ENCODE measurements at places on chromosomes 5 and 9. TPM values are rescaled to one million over a fixed set of nuclear protein-coding genes. Genes with fewer than 3 reads are reported as not detected.

DNA sequence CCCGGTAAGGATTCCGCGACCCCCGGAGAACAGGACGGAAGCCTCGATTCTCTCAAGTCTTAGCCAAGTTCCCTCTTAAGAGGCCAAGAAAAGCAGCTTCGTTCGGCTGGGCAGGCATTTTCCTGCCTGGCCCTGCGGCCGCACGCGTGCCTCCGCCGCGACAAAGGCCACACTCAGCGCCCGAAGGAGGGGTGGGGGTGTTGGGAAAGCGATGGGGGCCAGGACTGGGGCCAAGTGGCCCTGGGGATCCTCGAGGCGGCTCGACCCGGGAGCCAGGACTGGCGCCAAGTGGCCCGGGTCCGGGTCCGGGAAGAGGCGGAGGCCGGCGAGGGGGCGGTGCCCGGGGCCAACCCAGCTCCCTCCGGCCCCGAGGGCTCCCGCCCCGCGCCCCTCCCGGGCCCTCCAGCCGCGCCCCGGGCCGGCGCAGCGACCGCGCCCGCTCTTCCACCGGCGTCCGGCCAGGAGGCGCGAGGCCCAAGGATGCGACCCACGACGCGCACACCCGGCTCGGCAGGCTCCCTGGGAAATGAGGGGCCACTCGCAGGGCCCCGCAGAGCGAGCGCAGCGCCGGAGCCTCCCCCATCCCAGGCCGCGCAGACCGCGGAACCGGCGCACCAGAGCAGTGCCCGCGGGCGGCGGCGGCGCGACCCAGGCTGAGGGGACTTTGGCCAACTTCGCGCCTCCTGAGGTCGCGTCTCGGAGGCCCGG, 756 bp downstream of the VAV2 start:
- DNase-seq = no peak

Gene IFNA4
- total RNA-seq = not detected

Gene CCDC187
- total RNA-seq = not detected

DNA sequence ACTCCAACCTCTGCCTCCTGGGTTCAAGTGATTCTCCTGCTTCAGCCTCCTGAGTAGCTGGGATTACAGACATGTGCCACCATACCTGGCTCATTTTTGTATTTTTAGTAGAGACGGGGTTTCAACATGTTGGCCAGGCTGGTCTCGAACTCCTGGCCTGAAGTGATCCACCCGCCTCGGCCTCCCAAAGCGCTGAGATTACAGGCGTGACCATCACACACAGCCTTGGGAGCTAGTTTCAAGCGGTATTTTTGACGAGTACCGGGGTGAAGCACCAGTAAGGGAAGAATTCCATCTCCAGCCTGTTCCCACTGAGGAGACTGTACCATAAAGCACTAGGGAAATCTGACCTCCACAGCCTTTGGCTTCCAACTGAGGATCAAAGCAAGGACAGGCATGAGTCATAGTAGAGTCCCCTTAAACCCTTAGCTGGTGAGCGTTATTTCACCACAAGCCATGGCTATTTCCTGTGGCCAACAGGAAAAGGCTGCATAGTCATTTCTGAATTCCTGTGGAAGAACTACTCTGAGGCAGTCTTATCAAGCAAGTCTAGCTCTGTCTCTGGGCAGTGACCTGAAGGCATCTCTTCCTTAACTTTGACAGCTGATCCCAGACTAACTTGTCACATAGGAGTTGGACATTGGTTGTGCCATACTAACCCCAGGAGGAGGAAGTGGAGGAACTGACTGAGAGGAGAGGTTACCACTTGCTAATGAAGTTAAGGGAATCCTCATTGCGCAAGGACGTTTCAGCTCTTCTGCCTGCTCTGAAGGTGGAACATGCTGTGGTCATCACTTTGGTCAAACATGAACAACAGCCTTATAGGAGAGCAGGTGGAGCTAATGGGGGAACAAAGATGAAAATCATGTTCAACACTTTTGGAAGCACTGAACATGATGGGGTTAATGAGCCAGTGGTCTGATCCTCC, 85.8 kb upstream of the DMRT1 start:
- peak; percentile 34 for DNase-seq

DNA sequence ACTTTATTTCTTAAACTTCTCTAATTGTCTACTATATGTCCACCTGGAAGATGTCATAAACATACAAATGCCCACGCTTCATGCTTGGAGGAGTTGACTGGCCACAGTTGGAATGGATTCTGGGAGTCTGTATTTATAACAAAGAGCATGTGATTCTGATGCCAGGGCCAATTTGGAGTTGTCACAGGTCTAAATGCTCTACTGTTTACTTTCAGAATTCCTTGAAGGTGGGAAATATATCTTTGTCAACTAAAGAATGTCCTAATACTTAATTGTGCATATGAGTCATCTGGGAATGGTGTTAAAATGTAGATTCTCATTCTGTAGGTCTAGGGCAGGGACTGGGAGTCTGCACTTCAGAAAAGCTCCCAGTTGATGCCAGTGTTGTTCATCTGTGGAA, 196.1 kb downstream of the ANXA1 start:
- DNase-seq = no peak

GRCh38 chr5:124557761-124558160, 188.7 kb downstream of the ZNF608 start:
- no peak for DNase-seq

Gene GRXCR2
- total RNA-seq = not detected

- DNase-seq = no peak
These were observed 33.8 kb upstream of the NTNG2 start for GRCh38 chr9:132127888-132128534.

DNA sequence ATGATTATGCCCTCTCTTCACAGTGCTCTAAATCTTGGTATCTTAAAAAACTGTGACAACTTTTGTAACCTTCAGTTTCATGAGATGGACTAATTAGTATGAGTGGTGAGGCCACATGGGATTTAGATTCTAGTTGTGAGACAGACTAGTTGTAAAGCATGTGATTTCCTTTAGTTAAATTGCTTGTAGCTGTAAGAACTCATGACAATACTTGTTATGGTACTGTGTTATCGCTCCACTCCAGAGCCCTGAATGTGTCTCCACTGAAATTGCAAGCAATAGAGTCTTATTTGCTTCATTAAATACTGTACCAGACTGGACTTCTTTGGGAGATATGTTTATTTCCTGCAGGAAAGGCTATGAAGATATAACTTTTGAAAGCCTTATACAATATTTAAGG, 1198.3 kb upstream of the CDH6 start:
- no peak for DNase-seq

Gene GRIA1
- not detected for total RNA-seq

DNA sequence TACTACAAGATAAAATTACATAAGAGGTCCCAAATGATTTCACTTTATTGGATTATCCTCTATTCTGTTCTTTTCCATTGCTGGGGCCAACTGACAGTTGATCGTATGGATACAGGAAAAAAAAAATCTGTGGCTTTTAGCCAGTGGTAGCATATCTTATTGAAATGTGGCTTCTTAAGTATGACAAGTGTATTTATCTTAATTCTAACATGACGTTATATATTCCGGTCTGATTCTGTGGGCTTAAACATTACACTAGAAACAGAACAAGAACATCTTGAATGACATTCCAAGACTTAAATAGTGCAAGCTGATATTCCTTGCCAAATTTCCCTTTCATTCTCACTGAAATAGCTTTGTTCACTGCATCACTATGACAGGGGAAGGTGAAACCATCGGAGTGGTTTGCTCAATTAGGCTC, 117.9 kb downstream of the INSYN2B start:
- no peak for DNase-seq

Gene PCDHA4
- not detected for total RNA-seq

Gene PPIC
- not detected for total RNA-seq

DNA sequence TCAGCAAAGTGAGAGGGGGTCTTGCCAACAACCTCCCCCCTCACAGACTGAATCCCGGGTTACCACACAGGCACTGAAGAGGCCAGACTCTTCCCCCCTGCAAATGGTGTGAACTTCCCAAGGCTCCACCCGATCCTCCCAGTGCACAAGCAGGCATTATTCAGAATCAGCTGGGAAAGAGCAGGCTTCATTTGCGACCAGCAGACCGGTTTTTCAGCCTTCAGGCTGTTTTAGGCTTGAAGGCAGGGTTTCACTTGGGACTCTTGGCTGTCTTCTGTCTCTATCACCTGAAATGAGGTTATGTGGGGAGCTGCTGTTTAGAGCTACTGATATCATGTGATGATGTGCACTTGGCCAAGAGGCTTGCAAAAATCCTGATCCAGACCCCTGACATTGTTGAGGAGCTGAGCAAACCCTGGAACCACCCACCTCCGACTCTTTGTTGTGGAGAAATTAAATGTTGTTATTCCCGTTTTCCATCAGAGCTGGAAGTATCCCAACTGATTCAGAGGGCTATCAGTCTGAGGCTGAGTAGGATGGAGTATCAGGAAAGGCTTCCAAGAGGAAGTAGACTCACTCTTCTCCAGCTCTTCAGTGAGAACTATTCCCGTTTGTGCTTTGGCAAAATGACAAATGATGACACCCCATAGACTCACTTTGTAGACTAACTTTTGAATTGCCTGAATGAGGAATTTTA, 63.3 kb upstream of the ZFR start:
- DNase-seq = no peak

- DNase-seq = no peak
These were observed 84.7 kb downstream of the CFAP95 start for GRCh38 chr9:69905286-69905685.

DNA sequence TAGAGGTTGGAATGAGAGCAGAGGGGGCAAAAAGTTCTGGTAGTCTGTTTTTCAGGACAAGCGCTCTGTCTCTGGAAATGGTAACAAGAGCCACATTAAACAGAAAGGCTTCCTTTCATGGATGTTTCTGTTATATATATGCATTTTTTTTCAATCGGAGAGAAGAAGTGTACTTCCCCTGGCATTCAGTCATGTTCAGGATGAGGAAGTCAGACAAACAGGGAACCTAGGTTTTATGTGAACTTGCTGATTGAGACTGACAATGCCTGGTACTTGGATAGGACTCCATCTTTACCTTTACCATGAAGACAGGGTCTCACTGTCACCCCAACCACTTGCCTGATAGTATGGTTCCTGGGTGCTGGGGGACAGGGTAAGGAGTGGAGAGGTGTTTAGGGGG, 30.1 kb upstream of the ZBED3 start:
- DNase-seq = no peak

- no peak for DNase-seq
These were observed 40.6 kb downstream of the HACD4 start for GRCh38 chr9:20990867-20991266.

Gene NADK2
- 10.3 TPM for total RNA-seq

Gene DMGDH
- not detected for total RNA-seq

- DNase-seq = no peak
These were observed 65.3 kb downstream of the MARCHF3 start for GRCh38 chr5:126965061-126965475.

Gene SCGB3A2
- not detected for total RNA-seq

Gene ZFYVE16
- 12.3 TPM for total RNA-seq

Gene PCDHGA1
- total RNA-seq = 0.05 TPM

GRCh38 chr9:35048511-35048910, 23.9 kb downstream of the VCP start:
- DNase-seq = no peak

Gene PPP6C
- 54.3 TPM for total RNA-seq

DNA sequence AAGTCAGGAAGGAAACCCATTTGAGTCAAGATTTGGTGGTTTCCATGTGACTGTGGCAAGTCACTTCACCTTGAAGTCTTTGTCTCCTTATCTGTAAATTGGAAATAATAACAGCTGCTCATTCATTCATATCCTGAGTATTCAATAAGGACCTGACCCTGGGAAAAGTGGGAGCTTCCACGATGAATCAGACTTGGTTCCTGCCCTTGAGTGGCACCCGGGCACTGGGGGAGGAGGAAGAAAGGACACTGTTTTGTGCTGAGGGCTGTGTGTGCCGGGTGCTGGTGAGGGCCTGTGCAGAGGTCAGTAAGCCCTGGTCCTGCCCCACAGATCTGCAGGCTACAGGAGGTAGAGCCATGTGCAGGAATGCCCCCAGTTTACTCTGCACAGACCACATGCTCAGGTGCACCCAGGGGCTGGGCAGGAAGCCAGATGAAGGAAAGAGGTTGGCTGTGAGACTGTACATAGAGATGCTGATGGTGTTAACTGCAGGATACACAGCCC, 6.8 kb downstream of the NDST1 start:
- DNase-seq = no peak

DNA sequence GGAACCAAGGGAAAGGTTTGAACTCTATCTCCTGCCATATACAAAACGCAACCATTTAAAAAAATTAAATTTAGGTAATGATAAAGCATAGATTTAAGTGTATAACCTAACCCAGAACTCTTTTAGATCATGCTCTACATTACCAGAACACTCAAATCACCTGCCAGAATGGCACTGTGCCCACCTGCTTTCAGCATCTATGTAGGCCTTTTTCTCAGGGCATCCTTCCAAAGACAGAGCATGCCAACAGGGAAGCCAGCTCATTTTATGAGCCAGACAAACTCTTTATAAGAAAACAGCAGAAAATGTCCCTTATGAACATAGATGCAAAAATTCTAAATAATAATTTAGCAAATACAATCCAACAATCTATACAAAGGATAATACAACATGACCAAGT, 47.9 kb upstream of the SMAD5 start:
- DNase-seq = no peak

- DNase-seq = no peak
These were observed 230.8 kb downstream of the AGTPBP1 start for GRCh38 chr9:85510830-85511504.

DNA sequence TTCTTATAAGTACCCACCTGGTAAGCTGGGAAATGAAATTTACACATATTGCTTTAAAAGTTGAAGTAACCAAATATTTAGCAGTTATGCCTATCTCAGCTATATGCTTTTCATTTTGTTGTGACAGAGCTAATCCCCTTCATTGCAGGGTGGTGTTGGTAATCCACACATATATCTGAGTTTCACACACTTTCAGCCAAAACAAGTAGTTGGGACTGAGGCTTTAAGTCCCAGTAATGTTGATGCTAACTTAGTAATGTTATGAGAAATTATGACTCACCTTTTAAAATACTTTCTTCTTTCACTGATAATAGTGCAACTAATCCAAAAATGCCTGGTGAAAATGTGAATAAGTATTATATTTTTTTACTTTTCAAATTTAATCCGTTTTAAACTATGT, 19.2 kb upstream of the RICTOR start:
- DNase-seq = no peak

DNA sequence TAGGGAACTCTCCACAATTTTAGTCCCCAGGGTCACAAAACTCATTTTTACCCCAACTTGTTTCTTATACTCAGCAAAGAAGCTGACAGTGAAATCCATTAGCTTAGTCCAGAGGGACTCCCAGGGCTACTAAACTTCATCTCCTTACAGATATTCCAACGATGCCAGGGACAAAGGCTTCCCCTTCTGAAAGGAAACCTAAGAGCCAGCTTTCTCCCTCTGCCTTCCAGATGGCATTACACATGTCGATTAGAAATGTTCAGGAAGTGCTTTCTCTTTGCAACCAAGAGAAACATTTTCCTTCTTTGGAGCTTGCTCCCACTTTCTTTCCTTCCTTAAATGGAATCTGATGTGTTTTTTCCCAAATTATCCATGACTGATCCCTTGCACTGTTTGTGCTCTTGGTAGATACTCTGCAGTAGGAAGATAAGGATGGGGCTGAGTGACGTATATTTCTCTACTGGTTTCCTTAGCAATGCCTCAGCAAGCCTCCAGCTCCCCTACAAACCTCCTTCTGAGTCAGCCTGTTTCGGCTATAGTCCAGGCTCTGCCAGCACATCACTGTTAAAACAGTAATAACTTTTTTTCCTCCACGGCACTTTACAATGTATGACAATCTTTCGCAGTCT, 43.0 kb upstream of the HTR4 start:
- no peak for DNase-seq

GRCh38 chr9:23702311-23702922, 123.6 kb downstream of the ELAVL2 start:
- no peak for DNase-seq

Gene IL4
- not detected for total RNA-seq

GRCh38 chr5:61734966-61735365, 402.9 kb downstream of the ZSWIM6 start:
- DNase-seq = no peak

Measured in activated CD4-positive, alpha-beta T cell treated with anti-CD3 and anti-CD28 coated beads, Interleukin-2, amount 10 ng/mL, durations not matched to agents 7 days and 5 days (primary cell).